Activated T-helper 1 cell treated with anti-CD3 and anti-CD28 coated beads, Interleukin-2, amount 50 U/mL, for 16 hours (primary cell): ENCODE measurements at places on chromosomes 2 and 18.

- DNase-seq = no peak
Measured at GRCh38 chr2:29259221-29259620, 144.0 kb downstream of the CLIP4 start.

GRCh38 chr2:64036034-64036705, 16.9 kb upstream of the VPS54 start:
- DNase-seq = no peak

DNA sequence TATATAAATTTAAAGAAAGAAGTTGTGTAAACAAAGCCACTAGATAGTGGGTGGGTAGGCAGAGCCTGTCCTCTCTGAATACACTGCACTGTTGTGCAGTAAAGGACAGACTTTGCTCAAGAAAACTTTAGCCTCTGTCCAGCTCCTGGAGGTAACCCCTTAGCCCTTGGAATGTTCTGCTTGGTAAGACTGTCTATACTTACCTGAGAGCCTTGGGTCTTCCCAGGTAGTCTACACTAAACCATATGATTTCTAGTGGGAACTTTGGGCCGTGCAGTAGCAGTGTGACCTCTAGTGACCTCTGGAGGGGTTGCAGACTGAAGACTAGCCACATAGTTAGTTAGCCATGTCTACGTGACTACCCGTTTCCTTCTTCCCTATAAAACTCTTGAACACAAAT, 678.3 kb upstream of the NRXN1 start:
- DNase-seq = no peak

DNA sequence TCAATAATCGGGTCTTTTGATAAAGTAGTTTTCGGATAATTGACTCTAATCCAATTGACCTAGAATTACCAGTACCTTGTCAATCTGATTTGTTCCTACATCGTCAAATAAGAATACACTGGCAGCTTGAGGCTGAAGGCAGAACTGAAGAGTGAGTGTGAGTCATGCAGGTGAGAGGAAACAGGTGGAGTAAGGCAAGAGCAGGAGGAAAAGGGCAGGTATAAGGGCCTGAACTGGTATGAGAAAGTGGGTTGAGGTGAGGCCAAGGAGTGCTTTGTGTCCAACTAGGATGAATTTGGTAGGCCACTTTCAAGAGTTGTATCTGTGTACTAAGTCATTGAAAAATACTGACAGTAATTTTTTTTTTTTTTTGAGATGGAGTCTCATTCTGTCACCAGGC, 186.0 kb downstream of the ZNF385B start:
- no peak for DNase-seq

DNA sequence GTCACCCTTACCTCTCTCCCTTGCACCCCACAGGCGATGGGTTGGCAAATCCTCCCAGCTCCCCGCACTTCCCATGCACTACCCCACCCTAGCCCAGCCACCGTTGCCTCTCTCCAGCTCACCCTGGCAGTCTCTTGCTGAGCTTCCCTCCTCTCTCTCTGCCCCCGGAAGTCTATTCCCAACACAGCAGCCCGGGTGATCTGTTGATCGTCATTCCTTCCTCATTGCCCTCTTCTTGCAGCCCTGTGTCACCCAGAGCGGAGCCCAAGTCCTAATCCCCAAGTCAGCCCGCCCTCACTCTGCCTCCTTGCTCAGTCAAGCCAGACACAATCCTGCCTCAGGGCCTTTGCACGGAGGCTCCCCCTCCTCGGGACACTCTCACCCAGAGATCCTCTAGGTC, 55.2 kb downstream of the CIB4 start:
- no peak for DNase-seq

- no peak for DNase-seq
Measured at GRCh38 chr18:26386441-26386840, 160.2 kb downstream of the TAF4B start.

DNA sequence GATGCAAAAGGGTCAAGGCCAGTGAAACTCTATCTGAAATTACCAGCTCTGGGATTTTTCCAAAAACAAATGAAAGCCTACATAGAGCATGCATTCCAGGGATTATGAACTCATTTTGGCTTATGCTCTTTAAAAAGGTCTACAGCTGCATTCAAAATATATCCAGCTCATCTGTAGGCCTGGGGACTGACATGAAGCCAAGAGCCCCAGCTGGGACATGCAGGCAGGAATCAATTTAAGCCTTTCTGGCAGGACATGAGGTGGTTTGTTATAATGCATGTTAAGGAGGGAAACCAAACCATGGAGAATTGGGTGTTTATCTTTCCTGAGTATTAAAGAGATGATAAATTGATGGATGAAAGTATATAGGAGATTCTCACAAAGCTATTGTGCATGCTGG, 164.5 kb downstream of the RBM43 start:
- DNase-seq = no peak

GRCh38 chr18:79680100-79680879, 687 bp downstream of the CTDP1 start:
- no peak for DNase-seq

- DNase-seq = no peak
Measured at GRCh38 chr2:172571245-172571644, 15.4 kb downstream of the PDK1 start.

- DNase-seq = no peak
Measured at GRCh38 chr18:37471637-37472036, 94.0 kb downstream of the CELF4 start.

- DNase-seq = no peak
Measured at GRCh38 chr2:25497229-25497917, 155.6 kb upstream of the DNMT3A start.

GRCh38 chr2:60605866-60606265, 52.4 kb upstream of the BCL11A start:
- DNase-seq = no peak

GRCh38 chr2:137924019-137924418, 40.3 kb upstream of the HNMT start:
- DNase-seq = no peak

DNA sequence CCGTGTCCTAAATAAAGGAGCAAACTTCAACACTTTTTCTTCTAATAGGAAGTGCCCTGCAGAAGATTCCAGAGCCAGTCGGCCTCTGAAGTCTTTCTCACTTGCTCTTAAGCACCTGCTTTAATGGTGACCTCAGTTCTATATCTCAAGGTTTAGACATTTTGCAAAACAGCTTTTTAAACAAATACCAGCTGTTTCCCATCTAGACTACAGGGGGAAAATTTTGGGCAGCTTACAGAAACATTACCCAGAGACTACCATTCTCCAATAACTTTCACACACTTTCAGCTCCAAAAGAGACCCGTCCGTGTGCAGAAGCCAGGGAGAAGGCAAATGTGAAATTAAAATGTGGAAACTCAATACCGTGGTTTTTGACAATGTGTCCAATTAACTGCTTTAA, 285.3 kb upstream of the CCDC68 start:
- DNase-seq = no peak

DNA sequence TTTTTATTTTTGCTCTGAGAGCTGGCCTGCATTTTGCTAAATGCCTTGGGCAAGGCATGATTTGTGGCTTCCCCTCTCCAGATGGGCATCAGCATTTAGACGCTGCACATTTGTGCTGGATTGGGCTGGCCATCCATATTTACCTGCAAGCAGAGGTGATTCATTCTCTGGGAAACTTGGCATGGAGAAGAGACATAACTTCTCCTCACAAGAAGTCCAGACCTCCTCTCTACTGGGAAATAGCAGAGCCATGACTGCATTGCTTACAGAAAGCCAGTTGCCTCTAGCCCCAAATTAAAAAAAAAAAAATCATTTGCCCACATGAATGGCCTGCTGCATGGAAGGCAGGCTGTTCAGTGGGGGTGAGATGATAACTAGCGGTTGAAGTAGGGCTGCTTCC, 120.1 kb downstream of the ACTR3 start:
- DNase-seq = no peak

DNA sequence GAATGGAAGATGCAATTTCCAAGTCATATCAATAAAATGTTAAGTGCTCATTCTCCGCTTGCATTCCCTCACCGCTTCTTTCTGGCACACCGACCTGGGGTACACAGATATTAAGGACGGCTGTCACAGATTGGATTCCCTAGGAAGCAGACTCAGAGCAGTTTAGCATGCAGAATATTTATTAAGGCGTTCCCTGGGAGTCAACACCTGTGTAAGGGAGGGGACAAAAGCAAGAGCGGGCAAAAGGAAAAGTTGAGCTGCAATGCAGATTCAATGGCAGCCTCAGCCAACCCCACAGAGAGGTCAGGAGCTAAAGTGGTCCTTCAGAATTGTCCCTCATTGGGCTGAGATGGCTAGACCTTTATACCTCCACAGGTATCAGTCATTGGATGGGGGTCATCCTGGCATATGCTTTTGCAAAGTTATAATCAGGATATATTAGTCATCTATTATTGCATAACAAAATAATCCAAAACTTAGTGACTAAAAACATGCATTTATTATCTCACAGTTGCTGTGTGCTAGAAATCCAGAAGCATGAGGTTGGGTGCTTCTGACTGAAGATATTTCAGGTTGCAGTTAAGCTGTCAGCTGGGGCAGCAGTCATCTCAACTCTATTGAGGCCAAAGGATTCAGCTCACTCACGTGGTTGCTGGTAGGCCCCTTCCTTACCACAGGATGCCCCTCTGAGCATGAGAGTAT, 27.0 kb upstream of the INO80D start:
- DNase-seq = no peak

DNA sequence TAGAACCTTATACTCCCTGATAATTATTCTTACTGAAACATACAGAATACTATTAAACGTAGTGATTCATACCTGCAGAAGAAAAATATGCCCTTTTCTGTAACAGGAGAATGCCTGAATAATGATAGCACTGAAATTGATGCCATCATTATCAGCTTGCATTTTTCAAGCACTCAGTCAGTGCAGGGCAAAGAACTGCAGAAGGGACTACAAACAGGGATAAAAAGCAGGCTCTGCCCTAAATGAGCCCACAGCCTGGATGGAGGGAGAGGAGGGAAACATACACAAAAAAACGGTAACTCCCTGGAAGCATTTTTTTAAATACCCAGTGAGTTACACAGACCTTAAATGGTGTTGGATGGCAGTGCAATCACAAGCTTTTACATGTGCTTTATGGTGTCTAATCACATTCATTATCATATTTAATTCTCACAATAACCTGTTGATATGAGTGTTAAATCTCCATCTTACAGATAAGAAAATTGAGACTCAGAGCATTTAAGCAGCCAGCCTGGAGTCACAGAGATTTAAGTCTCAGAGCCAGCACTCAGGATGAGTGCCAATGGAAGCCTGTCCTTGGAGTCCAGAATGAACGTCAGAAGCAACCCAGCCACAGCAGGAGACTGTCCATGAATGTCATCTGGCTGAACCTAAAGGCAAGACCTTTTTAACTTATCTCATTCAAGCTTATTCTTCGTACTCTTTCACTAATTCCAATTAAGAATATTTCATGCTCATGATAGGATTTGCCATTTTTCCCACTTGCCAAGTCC, 139.3 kb upstream of the CTNNA2 start:
- DNase-seq = no peak

GRCh38 chr18:54260396-54261072, 8.8 kb upstream of the POLI start:
- DNase-seq = no peak

DNA sequence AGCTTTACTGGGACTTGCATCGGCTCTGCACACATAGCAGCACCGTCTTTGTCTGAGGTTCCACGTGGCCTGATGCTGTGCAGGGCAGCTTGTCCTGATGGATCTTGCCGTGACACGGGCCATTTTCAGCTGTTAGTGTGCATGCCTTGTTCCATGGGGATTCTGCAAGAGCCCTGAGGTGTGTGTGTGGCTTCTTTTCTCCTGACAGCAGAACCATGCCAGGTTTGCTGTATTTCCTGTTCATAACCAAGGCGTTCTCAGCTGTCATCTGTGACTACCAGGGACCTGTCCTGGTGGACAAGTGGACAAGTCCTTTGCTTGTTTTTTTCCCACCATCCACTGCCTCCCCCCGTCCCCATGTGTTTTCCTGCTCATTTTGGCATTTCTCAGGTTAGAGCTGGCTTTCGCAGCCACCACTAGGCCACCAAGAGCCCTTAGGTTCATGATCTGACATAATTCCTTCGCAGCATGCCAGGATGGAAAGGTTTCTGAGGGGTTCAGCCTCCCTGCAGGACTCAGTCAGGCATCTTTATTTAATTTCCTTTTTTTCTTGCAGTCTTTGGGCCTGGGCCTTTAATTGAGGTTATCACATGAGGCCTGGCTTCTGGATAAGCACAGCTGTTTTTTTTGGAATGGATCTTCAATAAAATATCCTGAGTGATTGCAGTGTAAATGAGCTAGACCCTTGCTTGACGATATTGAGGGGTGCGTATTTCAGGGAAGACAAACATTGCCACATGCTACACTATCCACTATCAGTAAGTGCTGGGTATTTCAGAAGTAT, 139.4 kb downstream of the NCK2 start:
- no peak for DNase-seq

GRCh38 chr2:227115761-227116160, 48.2 kb downstream of the COL4A4 start:
- no peak for DNase-seq

DNA sequence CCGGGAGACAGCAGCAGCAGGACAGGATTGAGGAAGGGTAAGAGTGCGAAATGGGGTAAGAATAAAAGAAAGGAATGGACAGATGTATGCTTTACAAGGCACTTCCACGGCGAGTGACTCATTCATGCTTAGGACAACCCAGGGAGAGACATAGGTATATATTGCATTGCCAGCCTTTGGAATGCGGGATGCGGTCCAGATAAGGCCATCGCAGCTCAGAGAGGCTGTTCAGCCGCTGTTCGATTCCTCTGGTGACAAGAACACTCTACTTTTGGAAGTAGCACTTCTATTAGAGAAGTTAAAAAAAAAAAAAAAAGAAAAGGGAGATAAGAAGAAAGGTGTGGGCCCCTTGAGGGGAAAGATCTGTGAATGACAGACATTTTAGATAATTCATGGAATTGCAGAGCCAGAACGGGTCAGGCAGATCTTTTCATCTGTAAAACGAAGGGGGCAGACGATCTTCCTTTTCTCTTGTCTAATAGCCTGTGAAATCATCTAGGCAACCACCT, 819 bp upstream of the NCOA1 start:
- DNase-seq = no peak

DNA sequence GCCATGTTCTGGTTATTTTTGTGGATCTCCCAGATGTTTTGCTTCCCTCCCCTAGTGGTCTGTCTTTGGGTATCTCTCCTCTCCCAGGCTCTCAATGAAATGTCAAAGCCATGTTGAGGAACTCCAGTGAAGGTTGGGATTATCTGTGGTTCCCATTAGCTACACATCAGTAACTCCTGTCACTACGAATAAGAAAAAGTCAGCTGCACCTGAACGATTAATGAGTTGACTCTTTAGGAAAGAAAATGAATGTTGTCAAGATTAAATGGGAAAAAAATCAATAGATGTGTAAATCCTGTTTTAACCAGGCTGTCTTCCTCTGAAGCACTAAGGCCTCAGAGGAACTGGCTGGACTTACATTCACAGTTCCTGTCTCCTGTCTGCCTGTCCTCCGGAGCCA, 94.0 kb upstream of the DAPL1 start:
- no peak for DNase-seq
